ENCODE measurements at places on chromosomes 6 and 20.

GRCh38 chr6:164911151-164911550 is 398.3 kb downstream of the C6orf118 start:
- DNase-seq: no peak

GRCh38 chr20:37397076-37397953 is 51.4 kb downstream of the SRC start:
- DNase-seq: no peak

GRCh38 chr6:39261751-39262150 is 32.5 kb upstream of the KCNK5 start:
- no peak for DNase-seq

DNA sequence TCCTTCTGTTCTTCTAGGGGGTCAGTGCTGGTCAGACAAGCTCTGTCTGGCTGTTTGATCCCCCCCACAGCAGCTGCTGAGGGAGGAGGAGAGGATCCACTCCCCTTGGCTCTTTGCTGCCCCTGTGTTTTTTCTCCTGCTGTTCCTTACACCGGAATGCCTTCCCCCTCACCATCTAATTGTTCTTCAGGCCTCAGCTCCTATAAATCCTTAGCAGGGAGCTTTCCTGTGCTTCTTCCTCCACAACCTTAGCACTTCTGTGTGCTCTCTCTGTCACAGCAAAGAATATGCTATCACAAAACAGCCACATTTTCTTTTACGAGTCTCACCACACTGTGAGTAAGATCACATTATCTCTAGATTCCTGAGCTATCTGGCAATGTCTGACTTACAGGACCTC is 196.6 kb downstream of the OTOR start:
- no peak for DNase-seq

DNA sequence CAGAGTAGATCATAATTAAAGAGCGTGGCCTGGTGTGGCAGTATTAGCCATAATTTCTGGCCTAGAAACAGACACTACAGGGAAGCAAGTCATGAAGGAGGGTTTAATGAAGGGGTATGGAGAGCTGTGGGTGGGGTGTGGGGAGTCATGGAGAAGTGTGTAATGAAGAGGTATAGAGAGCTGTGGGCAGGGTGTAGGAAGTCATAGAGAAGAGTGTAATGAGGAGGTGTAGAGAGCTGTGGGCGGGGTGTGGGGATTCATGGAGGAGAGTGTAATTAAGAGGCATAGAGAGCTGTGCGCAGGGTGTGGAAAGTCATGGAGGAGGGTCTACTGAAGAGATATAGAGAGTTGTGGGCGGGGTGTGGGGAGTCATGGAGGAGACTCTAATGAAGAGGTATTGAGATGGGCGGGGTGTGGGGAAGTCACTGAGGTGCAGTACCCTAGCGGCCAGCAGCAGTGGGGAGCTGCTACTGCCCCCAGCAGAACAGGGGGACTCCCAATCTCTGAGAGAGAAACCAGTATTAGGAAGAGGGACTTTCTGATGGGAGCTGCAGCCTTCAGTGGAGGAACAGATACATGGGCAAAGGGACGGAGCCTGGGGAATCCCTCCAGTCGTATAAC is 145.4 kb upstream of the FOXA2 start:
- no peak for DNase-seq

Data from AG20443 (cell line).